T-helper 1 cell (primary cell): ENCODE measurements at places on chromosomes 6 and 20.

DNA sequence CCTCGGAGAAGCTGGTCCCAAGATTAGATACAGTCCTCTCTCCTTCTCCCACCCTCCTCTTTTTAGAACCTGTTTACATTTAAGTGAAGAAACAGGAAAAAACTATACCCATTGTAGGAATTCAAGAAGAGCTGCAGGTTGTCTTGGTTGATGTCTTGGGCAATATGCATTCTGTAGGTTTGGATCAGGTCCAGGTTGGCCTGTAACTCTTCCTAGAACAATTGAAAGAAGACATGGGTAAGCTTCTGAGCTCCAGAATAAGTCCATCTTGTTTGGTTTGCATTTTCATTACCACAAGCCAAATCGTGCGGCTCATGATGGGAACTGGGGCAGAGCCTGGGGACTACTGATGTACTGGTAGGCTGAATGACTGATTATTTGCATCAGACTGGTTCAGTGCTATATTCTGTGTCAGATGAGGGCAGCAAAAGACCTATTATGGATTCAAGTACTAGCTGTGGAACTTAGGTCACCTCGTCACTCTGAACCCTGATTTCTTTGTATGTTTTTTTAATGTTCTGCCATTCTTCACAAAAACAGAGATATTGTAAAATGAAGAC is 20.3 kb upstream of the SLA2 start:
- DNase-seq = no peak

DNA sequence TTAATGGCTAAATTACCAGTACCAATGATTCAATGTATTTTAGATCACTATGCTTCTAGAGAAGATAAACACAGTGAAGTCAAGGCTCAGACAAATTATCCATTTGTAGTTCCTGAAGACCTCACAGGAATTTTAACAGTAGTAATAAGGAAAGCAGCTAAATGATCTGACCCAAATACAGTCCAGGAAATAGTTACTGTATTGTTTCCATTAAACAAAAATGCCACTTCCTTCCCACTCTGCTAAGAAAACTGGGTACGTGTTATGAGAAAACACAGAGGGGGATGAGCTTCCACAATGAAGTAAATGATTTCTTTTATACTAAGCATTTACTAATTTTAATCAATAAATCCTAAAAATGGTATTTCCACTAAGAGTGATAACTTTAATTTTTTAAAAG is 127.9 kb downstream of the CDK19 start:
- peak; percentile 19 for DNase-seq

GRCh38 chr6:45488269-45488668 is 110.5 kb upstream of the SUPT3H start:
- DNase-seq = no peak

- DNase-seq = no peak
Observed at GRCh38 chr6:112938650-112939049, 591.5 kb downstream of the RFPL4B start.

DNA sequence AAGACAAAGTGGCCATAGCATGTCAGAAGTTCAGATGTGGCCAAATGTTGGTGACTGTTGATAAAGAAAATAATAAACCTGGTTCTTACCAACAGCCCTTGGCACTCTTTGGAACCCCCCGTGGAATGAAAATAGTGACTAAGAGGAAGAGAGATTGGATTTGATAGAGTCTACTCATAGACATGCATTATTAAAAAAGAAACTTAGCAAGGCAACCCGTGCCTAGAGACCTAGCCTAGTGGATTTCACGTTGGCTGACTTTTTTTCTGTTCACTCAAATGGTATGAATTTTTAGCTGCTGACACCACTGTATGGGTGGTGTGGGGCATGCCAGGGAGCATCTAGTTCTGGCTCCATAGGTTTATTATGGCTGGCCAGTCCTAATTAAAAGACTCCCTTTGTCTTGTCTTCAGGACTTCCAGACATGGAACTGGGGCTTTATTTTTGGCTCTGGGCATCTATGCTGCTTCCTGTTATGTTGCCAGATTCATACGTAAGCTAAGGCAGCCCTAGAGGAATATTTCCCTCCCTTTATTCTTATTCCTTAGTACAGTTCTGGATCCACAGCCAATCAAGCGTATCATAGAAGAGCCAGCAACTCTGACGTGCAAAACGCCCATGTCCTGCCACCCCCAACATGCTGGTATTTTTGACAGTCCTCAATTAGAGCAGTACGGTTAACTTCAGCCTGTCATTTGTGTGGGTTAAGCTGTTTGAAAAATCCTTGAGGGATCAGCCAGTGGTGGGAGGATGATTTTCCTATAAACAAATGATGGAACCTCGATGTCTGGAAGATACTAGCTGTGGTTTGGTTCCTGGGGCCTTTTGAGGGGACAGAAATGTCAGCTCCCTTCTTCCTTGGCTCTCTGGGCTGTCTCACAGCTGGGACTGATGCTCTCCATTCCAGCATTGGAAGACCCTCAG is 127.5 kb downstream of the ISM1 start:
- no peak for DNase-seq

DNA sequence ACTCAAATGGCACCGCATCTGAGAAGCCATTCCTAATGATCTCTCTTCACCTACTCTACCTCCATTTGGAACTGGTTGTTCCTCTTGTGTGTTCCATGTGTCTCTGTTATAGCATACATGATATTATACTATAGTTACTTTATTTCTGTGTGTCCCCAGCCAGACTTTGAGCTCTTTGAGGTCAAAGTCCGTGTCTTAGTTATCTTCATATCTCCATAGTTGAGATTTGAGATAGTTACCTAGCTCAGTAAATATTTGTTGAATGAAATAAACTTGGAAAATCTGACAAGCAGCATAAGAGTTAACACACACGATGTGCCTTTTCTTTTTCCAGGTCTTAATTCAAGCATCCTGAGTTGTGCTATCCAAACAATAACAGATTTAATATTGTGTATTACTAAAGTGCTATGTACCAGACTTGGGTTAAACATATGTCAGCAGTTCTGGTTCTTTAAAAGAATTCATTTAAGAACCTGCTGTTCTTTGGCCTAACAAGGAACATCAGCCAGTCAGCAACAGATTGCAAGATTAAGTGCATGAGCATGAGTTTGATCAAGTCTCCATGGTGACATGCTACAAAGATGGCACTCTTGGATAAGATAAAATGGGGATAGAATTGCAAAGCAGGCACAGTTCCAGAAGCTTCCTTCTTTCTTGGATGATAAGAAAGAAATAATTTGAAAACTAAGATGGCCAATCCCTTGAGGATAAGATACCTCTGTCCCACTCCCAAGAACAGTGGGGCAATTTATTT is 8.7 kb upstream of the TNFRSF21 start:
- no peak for DNase-seq

- no peak for DNase-seq
Observed at GRCh38 chr6:110965629-110966229, 7.2 kb downstream of the GTF3C6 start.

GRCh38 chr6:113763876-113764275 is 93.3 kb upstream of the MARCKS start:
- no peak for DNase-seq

DNA sequence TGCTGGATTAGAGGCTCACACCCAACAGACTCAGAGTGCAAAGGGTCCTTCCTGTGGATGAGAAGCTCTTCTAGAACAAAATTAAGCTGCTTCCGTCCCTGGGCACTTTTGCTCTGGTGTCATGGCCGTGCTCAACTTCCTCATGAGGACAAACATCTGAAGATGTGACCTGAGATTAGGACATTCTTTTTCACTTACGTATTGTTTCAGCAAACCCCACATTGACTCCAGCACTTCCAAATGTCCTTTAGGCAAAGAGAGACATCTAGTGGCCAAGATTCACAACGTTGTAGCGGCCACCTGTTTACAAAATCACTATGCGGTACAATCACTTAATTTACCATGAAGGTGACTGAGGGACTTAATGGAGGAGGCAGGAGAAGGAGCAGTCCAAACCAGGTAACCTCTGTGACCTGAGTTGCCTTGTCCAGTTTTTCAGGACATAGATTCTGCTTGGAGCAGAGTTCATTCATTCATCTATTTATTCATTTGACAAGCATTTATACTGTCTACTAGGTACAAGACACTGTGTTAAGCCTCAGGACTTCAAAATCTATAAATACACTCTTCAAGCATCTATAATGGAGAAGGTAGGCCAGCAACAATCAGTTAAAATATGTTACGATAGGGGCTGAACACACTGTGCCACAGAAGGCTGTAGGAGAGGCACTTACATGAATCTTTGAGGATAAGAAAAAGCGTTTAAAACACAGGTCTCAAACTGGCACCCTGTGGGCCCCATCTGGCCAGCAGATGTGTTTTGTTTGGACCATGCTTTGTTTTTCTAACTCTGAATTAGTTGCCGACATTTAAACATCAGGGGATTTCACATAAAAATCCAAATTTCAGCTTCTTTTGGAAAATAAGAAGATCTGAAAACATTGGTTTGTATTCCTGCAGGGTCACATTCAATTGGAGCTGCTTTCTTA is 5.6 kb upstream of the ADGRF1 start:
- DNase-seq = no peak

- no peak for DNase-seq
Observed at GRCh38 chr6:140230282-140230681, 855.8 kb upstream of the CITED2 start.

DNA sequence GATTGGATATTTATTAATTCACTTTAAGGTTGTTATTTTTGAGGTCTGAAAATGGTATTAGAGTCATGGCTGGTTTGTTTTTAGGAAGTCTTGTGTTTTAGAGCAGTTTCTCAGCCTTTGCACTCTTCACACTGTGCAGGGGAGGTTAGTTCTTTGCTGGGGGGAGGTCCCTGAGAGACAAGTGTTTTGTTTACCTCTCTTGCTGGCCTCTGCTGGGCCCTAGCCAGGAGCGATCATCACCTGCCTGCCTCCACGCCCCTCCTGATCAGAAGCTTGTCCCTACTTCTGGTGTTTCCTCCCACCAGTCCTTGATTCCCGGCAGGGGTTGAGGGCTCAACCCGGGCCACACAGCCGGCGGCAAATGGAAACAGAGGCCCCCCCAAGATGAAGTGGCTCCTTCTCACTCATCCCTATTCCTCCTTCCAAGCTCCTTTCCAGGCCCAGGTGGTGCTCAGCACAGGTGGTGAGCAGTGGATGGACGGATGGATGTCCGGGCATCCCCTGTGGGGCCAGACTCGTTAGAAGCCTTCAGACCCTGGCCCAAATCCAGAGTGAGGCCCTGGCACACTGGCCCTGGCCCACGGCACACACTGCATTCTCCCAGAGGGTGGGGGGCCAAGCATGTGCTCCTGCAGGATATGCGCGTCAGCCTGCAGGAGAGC is 51.3 kb downstream of the GRM4 start:
- DNase-seq = no peak

DNA sequence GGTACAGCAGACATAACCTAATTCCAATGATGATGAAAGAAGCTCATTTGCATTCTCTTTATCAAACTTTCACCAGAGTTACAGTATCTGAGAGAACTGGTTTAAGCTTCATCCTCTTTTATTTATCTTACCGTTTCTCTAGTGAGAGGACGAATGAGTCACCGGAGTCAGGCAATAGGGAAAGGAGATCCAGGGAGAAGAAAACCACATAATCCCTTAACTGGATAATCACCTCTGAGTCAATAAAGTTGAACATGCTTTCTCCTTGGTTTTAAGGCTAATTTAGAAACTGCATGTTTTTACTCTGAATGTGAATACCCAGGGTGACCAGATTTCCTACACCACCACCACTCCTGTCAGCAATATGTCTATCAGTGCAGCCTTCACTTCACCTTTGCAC is 313.7 kb upstream of the TBX18 start:
- no peak for DNase-seq
